ENCODE measurements at places on chromosomes 3 and 15.

GRCh38 chr3:18901571-18901970, 246.7 kb upstream of the KCNH8 start:
- no peak for DNase-seq

GRCh38 chr3:165800970-165801369, 36.3 kb downstream of the BCHE start:
- no peak for DNase-seq

DNA sequence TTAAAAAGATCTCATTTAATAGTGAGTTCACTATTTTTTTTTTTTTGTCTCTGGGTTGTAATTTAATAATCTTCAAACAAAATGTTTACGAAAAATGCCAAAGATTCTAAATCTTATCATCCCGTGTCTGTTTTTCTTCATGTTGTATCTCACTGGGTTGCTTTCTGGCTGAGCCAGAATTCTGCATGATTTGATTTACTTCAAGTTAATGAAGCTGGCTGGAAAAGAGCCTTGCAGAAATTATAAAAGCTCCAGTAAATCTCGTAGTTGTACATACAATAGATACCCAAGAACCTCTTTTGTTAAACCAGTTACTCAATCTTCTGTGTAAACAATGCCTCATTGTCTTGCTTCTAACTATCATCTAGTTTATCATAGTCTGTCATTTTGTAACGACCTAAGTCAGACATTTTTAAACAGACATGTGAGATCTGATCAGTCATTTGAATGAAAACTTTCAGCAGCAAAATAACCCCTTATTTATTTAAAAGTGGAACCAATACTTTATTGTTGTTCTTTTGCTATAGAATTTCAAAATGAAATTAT, 249.0 kb downstream of the MCTP2 start:
- no peak for DNase-seq

- DNase-seq, result no peak
Measured at GRCh38 chr3:11389386-11390268, 117.4 kb downstream of the ATG7 start.

DNA sequence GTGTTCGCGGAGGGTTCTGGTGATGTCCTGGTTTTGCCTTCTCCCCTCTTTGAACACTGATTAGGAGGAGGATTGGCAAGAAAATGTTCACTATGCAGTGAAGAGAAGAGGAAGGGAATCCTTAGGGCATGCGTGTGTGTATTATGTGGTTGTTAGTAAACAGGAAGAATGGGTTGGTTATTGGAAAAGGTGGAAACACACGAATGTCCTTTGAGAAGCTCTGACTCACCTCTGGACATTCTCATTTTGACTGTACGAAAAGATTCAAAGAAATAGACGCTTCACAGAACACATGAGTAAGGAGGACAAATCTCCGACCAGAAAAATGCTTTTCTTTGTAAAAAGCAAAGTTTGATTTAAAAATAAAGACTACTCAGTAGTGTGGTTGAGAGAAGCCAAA, 188.8 kb upstream of the PRICKLE2 start:
- DNase-seq, result no peak

All from hippocampal formation (tissue), 2 donors.